ENCODE measurements at places on chromosomes 2 and 18.

DNA sequence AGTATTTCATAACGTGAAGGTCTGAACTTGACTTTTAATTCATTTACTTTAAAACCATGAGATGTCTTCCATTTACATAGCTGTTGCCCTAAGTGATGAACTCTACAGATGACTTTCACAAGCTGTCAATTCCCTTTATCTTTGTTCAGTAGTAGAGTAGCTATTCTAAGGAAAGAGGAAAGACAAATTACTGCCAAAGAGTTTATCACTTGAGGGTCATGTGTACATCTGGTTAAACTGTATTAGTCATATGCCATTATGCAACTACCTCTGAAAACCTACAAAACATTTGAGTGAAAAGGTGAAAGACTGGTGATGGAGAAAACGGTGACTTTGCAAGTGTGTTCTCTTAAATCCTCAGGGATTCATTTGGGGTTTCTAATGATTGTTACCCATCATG lies 763.9 kb downstream of the TMEM182 start:
- DNase-seq = no peak

GRCh38 chr2:214395040-214395439 lies 15.8 kb upstream of the VWC2L start:
- DNase-seq = no peak

DNA sequence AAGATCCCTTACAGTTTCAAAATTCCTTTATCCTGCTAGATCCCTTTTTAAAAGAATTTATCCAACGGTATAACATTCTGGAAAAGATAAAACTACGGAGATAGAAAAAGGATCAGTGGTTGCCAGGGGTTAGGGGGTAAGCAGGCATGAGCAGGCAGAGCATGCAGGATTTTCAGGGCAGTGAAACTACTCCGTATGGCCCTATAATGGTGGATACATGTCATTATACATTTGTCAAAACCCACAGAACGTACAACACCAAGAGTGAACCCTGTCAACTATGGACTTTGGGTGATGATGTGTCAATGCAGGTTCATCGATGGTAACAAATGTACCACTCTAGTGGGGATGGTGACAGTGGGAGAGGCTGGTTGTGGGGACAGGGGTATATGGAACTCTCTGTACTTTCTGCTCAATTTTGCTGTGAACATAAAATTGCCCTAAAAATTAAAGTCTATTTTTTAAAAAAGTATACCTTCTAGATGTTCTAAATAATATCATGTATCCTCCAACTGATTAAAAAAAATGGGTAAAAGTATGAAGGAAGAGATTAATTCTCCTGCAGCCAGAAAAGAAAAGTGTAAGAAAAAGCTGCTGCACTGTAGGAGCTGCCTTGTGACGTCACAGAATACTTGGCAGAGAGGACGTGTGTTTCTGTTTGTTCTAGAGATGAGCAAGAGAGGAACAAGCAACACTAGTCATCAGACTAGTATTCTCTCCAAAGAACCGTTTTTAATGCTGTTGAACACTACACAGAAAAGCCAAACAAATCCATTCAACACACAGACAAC lies 23.6 kb downstream of the ANKRD44 start:
- DNase-seq = no peak

DNA sequence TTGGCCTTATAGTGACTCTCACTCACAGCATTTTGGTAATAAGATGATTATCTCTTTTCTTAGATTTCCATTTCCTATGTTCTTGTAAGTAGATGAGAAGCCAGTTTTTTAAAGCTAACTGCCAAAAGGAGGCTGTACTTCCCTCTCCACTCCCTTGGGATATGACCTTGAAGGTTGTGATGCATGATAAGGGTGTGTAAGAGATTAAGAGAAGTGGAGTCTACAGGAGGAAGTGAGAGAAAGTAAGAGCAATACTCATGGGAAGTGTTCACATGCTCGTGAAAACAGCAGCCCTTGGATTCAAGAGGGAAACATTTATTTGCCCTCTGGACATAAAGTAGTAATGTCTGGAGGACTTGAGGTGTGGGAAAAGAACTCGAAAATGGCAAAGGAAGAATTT lies 171.5 kb downstream of the EVA1A start:
- DNase-seq = no peak

DNA sequence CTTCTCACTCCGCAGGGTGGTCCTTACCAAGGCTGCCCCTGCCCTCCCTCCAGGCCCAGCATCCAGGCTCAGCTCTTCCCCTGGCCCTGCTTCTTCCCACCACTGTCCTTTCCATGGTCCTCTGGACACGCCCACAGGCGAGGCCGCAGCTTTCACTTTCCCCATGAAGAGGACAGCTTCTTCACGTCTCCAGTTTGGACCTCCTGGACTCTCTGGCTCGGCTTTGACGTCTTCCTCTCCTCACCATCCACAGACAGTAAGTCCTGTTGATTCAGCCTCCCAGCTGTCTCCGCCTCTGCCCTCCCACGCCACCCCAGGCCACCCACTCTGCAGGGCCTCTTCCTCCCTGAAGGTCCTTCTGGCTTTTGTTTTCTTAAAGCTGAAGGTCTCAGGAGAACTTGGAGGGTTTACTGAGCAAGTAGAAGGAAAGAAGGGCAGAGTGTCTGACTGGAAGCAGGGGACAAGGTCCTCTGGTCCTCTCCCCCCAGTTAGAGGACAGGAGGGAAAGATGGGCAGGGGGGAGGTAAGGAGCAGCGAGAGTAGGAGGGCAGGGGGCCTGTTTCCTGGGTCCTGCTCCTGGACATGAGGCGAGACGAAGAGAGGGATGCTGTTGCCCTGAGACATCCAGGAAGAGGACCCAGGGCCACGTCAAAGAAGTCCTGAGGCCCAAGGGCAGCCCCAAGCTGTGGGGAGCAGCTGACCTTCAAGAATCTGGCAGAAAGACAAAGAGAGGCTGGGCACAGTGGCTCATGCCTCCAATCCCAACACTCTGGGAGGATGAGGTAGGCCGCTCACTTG lies 24.7 kb upstream of the NMUR1 start:
- DNase-seq = no peak

DNA sequence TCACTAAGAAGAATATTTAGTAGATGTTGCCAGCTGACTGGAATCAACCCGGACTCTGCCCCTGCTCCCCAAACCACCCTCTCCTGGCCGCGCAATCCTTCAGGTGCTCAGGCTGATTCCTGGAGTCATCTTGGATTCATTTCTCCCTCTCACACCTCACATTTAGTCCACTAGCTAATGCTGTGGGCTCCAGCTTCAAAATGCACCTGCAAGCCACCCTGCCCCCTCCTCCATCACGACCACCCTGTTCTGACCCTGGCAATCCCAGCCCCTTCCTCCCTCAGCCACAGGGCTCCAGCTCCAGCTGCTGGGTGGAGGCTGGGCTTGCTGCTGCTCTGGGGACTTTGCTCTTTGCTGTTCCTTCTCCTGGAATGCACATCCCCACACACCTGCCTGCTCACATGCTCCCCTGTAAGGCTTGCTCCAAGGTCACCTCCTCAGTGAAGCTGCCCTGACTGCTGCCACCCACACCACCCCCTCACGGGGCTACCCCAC lies 61.3 kb upstream of the SH3RF3 start:
- no peak for DNase-seq

DNA sequence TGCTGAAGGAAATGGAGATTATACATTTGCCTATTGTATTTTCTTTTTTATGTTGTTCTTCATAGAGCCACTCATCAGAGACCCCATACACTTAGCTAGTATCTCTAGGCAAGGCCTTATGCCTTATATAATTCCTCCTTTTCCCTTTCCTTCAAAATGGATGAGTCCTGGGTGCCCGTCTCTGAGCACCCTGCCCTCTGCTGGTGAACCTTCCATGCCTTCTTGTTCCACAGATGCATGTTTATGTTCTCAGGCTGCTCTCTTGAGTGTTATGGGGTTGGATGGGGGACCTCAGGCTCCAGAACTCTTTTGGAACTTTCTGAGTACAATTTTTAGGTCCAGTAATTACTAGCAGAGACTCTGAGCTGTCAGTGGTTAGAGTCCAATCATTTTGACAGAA lies 368.6 kb upstream of the SPRED2 start:
- no peak for DNase-seq

GRCh38 chr2:25198576-25198975 lies 30.2 kb upstream of the POMC start:
- no peak for DNase-seq
